Stimulated activated naive CD4-positive, alpha-beta T cell (primary cell): ENCODE measurements at places on chromosomes 13 and 19.

DNA sequence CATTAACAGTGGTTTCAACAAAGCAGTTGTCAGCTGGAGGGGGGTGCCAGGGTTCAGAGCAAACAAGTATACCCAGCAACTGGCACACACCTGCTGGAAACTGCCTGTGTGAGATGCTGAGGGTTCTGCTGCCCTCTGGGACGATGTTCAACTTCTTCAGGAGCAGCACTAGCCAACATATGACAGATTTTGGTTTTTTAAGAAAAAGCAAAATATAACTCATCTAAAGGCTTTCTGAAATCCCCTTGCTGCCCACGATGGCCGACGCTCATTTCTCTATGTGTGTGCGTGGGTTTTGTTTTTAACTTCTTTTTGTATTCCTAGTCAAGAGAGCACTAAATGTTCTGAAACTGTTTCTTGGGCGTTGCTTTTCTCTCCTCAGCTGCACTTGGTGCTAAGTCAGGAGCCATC, 79.9 kb downstream of the MRPL57 start:
- DNase-seq: no peak

GRCh38 chr19:307111-307531, 15.9 kb upstream of the PLPP2 start:
- DNase-seq: no peak

GRCh38 chr13:63414247-63414646, 1998.6 kb upstream of the PCDH20 start:
- no peak for DNase-seq

- no peak for DNase-seq
These were observed 7.1 kb downstream of the RFX2 start for GRCh38 chr19:6103217-6103644.

GRCh38 chr13:31978021-31978420, 53.6 kb upstream of the FRY start:
- DNase-seq: no peak

DNA sequence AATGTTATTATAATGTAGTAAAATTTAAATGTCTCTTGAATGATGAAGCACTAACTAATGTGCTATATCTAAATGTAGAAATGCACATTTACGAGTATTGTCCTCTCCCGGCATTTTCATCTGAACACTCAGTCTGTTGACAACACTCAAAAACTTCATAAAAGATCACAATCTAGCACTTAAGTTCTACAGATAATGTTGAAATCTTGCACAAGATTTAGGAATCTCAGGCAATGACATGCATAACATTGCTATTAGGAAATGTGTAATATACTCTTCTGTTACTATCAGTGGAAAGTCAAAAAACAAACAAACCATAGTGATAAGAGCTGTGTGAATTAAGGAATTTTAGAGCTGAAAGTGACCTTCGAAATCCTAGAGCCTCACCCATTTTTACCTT, 37.5 kb upstream of the XPO4 start:
- no peak for DNase-seq

DNA sequence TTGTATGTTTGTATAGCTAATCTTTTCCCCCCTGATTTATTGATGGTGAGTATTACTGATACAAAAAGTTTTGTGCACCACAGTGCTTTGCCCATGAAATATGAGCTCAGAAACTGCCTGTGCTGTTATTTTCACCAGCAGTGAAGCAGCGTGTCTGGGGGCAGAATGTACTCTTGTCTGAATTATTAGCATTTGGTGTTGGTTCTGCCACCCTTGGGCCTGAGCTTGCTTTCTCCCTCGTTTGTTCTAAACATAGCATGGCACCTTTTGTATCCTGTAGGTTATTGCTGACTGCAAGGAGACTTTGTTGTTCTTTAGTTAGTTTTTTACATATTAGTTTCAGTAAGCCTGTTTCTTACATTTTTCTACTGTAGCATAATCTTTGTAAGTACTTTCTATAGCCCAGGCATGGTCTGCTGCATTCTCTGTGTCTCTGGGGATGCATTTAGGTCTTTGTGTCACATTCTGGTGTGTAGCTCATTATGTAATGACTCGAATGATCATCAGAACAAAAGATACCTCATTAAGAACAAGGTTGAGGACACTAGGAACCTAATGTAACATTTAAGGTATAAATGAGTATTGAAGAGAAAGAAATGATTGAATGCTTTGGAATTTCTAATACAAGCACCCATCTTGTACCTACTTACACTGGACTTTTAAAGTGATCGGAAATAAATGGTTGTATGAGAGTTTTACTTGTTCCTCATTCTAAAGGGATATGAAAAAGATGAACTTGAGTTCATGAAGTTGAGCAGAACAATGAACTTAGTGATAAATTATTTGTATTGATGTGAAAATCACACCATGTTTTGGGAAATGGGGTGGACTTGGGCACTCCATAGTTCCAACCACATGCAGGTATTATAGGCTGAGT, 50.3 kb upstream of the GPI start:
- no peak for DNase-seq

GRCh38 chr13:44049081-44049945, 169.6 kb downstream of the LACC1 start:
- DNase-seq: no peak

- no peak for DNase-seq
These were observed 213.1 kb downstream of the NHLRC3 start for GRCh38 chr13:39251340-39251739.

GRCh38 chr19:45352914-45353796, 12.6 kb downstream of the KLC3 start:
- DNase-seq: no peak

GRCh38 chr13:44934724-44935123, 54.5 kb downstream of the NUFIP1 start:
- no peak for DNase-seq

DNA sequence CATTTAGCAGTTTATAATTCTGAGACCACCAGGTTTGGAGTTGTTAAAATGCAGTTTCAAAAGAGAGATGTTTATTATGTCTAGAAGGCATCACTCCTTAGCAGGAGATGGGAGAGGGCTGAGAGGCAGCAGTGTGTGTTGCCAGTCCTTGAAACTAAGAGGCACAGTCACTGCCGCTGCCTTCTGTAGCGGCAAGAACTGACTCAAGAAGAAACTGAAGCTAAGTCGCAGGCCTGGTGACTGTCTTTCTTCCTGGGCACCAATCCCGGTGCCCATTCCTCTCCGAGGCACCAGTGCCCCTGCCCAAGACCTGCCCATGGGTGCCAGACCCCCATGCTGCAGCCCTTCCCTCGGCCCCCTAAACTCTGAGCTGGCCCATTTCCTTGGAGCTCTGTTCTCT, 20.1 kb downstream of the N4BP2L1 start:
- DNase-seq: no peak

- DNase-seq: no peak
These were observed 416.2 kb downstream of the DIAPH3 start for GRCh38 chr13:59747529-59747928.

DNA sequence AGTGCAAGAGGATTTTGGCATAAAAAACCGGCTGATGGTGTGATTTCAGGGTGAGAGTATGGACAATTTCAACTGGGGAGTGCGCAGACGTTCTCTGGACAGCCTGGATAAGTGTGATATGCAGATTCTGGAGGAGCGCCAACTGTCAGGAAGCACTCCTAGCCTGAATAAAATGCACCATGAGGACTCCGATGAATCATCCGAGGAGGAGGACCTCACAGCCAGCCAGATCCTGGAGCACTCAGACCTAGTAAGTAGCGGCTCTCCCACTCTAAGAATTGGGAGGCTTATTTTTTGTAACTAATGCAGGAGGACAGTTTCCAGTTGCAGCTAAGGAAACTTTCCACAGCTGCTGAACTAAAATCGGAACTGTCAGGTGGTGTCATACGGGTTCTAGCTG, 53.6 kb downstream of the ZAR1L start:
- DNase-seq: no peak

DNA sequence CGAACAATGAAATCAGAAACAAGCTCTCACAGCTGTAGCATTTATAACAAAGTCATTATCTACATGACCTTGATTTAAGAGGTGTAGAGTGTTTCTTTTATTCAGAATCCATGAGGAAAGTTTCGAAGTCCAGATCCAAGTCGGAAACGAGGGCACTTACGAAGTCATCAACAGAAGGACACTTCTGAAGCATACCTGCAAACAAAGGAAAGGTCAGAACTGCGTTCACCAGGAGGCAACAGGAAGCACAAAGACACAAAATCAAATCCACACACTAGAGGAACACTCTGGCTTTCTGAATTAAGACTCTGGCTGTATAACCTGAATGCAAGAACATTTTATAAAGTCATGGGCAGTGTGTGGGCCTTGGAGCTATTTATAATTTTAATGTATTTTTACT, 158.9 kb downstream of the MIPEP start:
- DNase-seq: no peak

GRCh38 chr13:67258482-67258881, 28.3 kb upstream of the PCDH9 start:
- no peak for DNase-seq

DNA sequence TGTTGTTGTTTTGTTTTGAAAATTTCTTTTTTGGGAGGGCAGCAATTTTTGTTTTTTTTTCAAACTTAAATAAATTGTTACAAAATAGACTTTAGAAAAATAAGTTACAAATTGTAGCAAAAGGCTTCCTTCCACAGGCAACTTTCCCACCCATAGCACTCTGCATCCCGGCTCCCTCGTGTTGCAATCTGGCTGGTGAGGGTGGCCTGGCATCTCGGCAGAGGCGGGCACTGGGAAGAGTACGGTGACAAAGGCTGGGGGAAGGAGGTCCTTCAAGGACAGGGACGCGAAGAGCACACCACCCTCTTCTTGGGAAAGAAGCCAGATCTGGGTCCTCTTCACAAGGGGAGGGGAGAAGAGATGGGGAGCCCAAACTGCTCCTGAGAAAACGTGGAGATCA, 379.7 kb downstream of the OLFM4 start:
- no peak for DNase-seq

DNA sequence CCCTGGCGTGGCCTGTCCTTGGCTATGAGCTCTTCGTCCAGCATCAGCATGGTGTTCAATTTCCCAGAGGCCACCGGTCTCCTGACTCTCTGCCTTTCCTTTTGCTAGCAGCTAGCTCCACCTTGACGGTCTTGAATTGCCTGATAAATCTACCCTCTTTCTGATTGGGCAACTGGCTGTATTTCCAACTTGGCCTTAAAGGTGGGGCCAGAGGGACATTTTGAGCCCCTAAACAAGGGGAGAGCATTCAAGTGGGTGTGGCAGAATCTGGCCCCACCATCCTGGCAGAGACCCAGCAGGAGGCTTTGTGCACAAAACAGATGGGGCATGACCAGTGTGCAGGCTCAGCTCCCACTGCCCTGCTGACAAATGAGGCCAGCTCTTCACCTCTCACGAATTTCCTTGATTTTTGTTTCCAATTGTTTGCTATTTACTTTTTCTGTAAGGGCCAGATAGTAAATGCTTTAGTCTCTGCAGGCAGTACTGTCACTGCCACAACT, 148.9 kb upstream of the VSTM2B start:
- no peak for DNase-seq

- DNase-seq: no peak
These were observed 20.6 kb upstream of the CABP5 start for GRCh38 chr19:48064509-48064908.

- no peak for DNase-seq
These were observed 5.9 kb upstream of the CCL25 start for GRCh38 chr19:8046569-8047165.

- no peak for DNase-seq
These were observed 33.6 kb downstream of the NALCN start for GRCh38 chr13:101382701-101383100.

GRCh38 chr13:45940061-45940460, 88.5 kb upstream of the SIAH3 start:
- DNase-seq: no peak
